ENCODE measurements at places on chromosomes 12 and 14. TPM values are rescaled to one million over a fixed set of nuclear protein-coding genes. Genes with fewer than 3 reads are reported as not detected.

Gene FAM234B
- total RNA-seq, result 4.7 TPM

Gene SLCO1A2
- not detected for total RNA-seq

DNA sequence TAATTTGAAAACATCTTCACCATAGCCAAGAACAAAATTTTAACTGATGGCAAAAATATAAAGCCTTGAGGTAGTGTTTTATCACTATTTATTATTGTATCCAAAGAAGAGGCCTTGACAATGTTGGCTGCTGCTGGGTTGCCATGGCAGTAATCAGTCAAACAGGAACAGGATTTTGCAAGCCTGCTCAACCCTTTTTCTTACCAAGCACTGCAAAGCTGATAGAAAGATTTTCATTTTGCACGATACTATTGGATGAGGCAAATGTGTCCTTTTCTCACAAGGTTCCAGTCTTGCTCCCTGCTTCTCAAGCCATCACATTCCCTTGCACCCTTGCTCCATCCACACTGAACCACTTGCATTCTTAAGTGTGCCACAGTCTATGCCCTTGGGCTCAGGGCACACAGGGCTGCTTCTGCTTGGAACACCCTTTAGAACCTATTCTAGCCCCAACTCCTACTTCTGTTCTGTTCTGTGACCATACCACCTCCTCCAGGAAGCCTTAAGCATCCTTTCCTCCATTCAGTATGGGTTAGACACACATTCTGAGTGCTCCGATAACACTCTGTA is 76.5 kb upstream of the AMIGO2 start:
- no peak overlapping the region for H3K4me3 ChIP-seq
- H3K36me3 ChIP-seq, result peaks cover 23% of the 10 kb centered on the region
- peaks cover 18% of the 10 kb centered on the region for H3K4me1 ChIP-seq
- H3K27ac ChIP-seq, result no peak overlapping the region
- H3K27me3 ChIP-seq, result no peaks in the 10 kb centered on the region
- no peak for DNase-seq

Gene AP1G2
- 294 TPM for total RNA-seq

Gene IFNG-AS1
- not detected for total RNA-seq

GRCh38 chr12:124633365-124634362 is 66.3 kb upstream of the NCOR2 start:
- peaks cover 7% of the 10 kb centered on the region for H3K27me3 ChIP-seq
- H3K36me3 ChIP-seq, result no peaks in the 10 kb centered on the region
- no peak overlapping the region for H3K27ac ChIP-seq
- H3K4me1 ChIP-seq, result peaks cover 8% of the 10 kb centered on the region

Gene PTPRQ
- not detected for total RNA-seq

Gene DPF3
- total RNA-seq, result 10.2 TPM

DNA sequence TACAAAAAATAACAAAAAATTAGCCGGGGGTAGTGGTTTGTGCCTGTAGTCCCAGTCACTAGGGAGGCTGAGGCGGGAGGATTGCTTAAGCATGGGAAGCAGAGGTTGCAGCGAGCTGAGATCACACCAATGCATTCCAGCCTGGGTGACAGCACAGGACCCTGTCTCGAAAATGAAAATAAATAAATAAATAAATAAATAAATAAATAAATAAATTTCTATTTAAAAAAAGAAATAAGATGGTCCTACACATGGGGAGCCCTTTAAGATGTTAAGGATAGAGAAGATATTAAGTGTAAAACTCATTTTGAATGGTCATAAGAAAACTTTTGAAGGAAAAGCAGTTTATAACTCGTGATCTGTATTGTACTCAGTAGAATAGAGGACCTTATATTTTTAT is 8.2 kb upstream of the MRPL42 start:
- peaks cover 3% of the 10 kb centered on the region for H3K27me3 ChIP-seq
- H3K36me3 ChIP-seq, result no peaks in the 10 kb centered on the region
- no peak for DNase-seq
- H3K4me1 ChIP-seq, result no peaks in the 10 kb centered on the region
- H3K27ac ChIP-seq, result no peak overlapping the region
- no peak overlapping the region for H3K4me3 ChIP-seq

Gene NRIP2
- not detected for total RNA-seq

- H3K4me3 ChIP-seq, result no peak overlapping the region
- H3K27ac ChIP-seq, result no peak overlapping the region
- H3K27me3 ChIP-seq, result peaks cover 4% of the 10 kb centered on the region
- no peak for DNase-seq
These were observed 52.5 kb upstream of the PPP2R5C start for GRCh38 chr14:101708853-101709532.

DNA sequence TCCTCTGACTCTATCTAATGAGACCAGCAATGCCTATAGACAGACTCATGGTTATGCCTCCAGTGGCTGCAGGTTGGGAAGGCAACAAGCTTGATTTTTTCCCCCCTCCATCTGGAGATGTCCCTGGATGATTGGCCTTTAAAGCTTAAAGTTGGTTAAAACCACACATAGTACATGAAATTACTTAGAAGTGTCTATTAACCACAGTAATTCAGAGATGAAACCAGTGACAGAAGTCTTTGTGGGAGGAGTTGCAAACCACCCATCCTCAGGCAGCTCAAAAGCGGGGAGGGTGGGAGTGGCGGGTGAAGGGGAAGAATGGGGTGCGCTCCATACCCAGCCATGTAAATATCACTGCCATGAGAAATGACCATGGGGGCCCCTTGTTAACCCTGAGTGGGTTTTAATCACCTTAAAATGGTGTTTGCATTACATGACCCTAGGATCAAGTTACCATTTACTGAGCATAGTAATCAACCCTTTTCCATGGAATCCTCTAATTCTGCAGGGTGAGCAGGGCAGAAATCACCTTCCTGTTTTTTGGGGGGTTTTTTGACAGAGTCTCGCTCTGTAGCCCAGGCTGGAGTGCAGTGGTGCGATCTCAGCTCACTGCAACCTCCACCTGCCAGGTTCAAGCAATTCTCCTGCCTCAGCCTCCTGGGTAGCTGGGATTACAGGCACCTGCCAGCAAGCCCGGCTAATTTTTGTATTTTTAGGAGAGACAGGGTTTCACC is 133.5 kb downstream of the FOXN3 start:
- no peaks in the 10 kb centered on the region for H3K27me3 ChIP-seq
- peaks cover 65% of the 10 kb centered on the region for H3K4me1 ChIP-seq
- peak overlapping the region; percentile 60 for H3K27ac ChIP-seq
- H3K4me3 ChIP-seq, result peak overlapping the region; percentile 3
- DNase-seq, result peak; percentile 72

Gene ARHGAP9
- 234 TPM for total RNA-seq

Gene OAS3
- total RNA-seq, result 290 TPM

GRCh38 chr12:122721057-122721545 is 4.5 kb upstream of the HCAR3 start:
- peaks cover 32% of the 10 kb centered on the region for H3K4me1 ChIP-seq
- peaks cover 11% of the 10 kb centered on the region for H3K27me3 ChIP-seq
- no peak for DNase-seq
- H3K27ac ChIP-seq, result peak overlapping the region; percentile 57
- no peaks in the 10 kb centered on the region for H3K36me3 ChIP-seq

GRCh38 chr12:79187032-79187431 is 322.5 kb downstream of the SYT1 start:
- H3K27me3 ChIP-seq, result no peaks in the 10 kb centered on the region
- no peak for DNase-seq
- no peaks in the 10 kb centered on the region for H3K36me3 ChIP-seq
- no peak overlapping the region for H3K4me3 ChIP-seq
- no peaks in the 10 kb centered on the region for H3K4me1 ChIP-seq

Gene ASCL1
- total RNA-seq, result not detected

DNA sequence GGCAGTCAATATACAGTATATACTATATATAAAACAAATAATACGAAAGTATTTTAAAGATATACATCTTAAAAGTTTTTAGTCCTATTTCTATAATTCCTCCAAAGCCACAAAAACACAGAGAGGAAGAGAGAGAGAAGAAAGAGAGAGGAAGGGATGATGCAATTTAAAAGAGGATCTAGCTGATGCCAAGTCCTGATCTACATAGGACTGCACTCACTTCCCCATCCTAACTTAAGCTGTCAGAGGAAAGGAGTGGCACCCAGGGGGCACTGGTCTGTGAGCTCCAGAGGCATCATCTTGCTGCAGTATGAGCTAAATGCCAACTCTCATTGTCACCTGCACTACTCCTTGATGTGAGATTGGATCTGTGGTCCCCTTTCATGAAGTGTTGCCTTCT is 95.8 kb downstream of the C12orf42 start:
- no peaks in the 10 kb centered on the region for H3K36me3 ChIP-seq
- no peak overlapping the region for H3K4me3 ChIP-seq
- DNase-seq, result no peak
- H3K4me1 ChIP-seq, result no peaks in the 10 kb centered on the region

Gene SLC4A8
- total RNA-seq, result 9.2 TPM

Gene ADAM21
- 0.07 TPM for total RNA-seq

Gene CELA1
- not detected for total RNA-seq

- H3K4me3 ChIP-seq, result no peak overlapping the region
- no peaks in the 10 kb centered on the region for H3K36me3 ChIP-seq
- H3K27me3 ChIP-seq, result peaks cover 11% of the 10 kb centered on the region
- no peak overlapping the region for H3K27ac ChIP-seq
- H3K4me1 ChIP-seq, result peaks cover 3% of the 10 kb centered on the region
- DNase-seq, result no peak
These were observed 113.1 kb downstream of the CCDC60 start for GRCh38 chr12:119447618-119448017.

GRCh38 chr12:51393676-51394545 is 2.7 kb upstream of the GALNT6 start:
- H3K36me3 ChIP-seq, result no peaks in the 10 kb centered on the region
- H3K4me3 ChIP-seq, result peak overlapping the region; percentile 90
- H3K4me1 ChIP-seq, result peaks cover 56% of the 10 kb centered on the region
- no peaks in the 10 kb centered on the region for H3K27me3 ChIP-seq
- peak overlapping the region; percentile 84 for H3K27ac ChIP-seq

Gene RGS6
- 3.1 TPM for total RNA-seq

DNA sequence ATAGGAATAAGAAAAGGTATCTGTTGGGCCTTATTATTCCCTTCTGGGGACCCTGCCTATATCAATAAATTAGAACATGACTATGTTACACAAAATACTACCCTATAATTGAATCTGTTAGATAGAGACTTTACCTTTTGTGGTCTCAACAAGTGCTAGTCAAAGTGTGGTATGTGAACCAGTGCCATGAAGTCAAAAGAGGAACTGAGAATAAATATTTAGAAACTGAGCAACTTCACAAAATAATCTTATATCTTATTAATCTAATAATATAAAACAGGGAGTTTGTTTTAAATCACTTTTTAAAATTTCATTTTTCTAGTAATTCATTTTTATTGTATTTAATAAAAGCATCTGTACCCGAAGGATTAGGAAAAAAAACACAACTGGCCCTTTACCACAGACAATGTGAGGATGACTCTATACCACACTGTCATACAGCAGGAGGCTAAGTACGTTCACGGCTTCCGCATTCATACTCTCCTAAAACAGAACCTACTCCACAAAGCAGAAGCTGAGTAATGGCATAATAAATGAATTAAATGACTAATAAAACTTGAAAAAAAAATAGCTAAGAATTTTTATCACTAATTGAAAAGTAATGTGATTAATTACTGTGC is 42.1 kb downstream of the SEC23A start:
- no peaks in the 10 kb centered on the region for H3K27me3 ChIP-seq
- no peaks in the 10 kb centered on the region for H3K4me1 ChIP-seq
- H3K27ac ChIP-seq, result no peak overlapping the region

DNA sequence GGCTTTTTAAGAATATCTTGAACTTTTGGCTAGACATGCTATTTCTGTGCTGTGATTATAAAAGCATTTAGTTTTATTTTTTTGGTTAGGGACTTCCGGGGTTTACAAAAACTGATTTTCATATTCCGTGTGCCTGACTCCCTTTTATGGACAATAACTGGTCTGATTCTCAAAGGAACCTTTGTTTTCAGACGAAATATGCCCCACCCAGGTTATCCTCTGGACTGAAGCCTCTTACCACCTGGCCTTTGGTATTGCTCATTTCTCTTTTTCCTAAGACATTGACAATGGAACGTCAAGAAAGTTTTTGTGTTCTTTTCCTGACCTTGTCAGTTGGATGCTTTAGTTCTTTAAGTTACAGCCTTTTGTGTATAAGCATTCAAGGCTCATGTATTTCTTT is 10.8 kb downstream of the TIGAR start:
- H3K36me3 ChIP-seq, result peaks cover 21% of the 10 kb centered on the region
- no peak for DNase-seq
- no peak overlapping the region for H3K27ac ChIP-seq
- no peaks in the 10 kb centered on the region for H3K27me3 ChIP-seq
- H3K4me3 ChIP-seq, result no peak overlapping the region

DNA sequence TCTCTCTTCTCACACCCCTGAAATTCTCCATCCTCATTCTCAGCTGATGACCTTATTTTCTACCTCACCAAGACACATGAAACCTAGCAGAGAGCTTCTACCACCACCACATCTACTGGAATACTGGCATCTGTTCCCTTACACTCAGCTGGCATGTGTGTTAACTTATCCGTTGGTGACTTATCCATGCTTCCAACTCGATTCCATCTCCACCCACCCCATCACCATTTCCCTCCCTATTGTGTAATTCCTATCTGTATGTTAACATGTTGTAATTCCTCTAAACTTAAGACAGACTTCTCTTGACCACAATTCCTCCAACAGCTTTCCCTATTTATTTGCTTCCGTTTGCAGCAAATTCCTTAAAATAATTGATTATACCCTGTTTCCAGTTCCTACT is 15.4 kb downstream of the C1S start:
- peaks cover 11% of the 10 kb centered on the region for H3K4me1 ChIP-seq
- DNase-seq, result no peak
- H3K4me3 ChIP-seq, result no peak overlapping the region
- H3K27ac ChIP-seq, result no peak overlapping the region
- peaks cover 19% of the 10 kb centered on the region for H3K27me3 ChIP-seq

Gene CAMKK2
- total RNA-seq, result 34.1 TPM

DNA sequence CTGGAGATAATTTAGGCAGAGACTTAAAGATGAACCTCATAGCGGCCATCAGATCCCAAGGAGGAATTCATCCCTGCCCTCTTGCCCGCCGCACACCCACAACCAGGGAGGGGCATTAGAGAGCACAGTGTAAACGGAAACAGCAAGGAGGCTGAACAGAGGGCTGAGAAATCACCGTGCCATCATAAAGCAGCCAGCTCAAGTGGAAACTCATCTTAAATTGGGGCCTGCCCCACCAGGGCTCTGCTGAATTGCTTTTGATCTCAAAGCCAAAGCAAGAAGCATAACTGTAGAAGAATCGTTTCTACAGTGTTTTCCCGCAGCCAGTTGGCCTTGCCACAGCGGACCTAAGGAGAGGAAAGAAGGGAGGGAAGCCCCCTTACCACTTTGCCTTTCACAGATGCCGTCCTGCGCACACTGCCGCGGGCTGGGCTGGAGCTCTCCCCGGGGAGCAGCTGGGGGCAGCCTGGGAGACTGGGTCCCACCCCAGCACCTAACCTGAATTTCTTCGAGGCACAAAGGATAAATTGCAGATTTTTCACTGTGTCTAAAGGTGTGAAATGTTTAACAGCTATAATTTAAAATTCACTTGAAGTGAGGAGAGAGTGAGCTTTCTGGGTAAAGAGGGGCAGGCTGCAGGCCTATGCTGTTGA is 51.8 kb upstream of the MMP17 start:
- H3K36me3 ChIP-seq, result peaks cover 35% of the 10 kb centered on the region
- H3K4me3 ChIP-seq, result no peak overlapping the region
- no peaks in the 10 kb centered on the region for H3K27me3 ChIP-seq
- no peak for DNase-seq

Gene CLEC14A
- not detected for total RNA-seq

GRCh38 chr12:127280393-127281275 is 986.3 kb upstream of the TMEM132C start:
- DNase-seq, result peak; percentile 75
- H3K4me3 ChIP-seq, result no peak overlapping the region
- no peak overlapping the region for H3K27ac ChIP-seq
- H3K36me3 ChIP-seq, result no peaks in the 10 kb centered on the region
- H3K27me3 ChIP-seq, result no peaks in the 10 kb centered on the region
- peaks cover 22% of the 10 kb centered on the region for H3K4me1 ChIP-seq

Gene ATXN7L3B
- total RNA-seq, result 22.7 TPM

Data from activated CD8-positive, alpha-beta memory T cell treated with anti-CD3 and anti-CD28 coated beads, Interleukin-2, amount 10 ng/mL, durations not matched to agents 7 days and 5 days (primary cell).